Activated effector memory CD4-positive, alpha-beta T cell treated with Interleukin-2 at 50 U/mL for 16 hours (primary cell): ENCODE measurements at places on chromosomes 12 and 14.

GRCh38 chr12:26162905-26163304 lies 32.5 kb upstream of the SSPN start:
- DNase-seq, result no peak

GRCh38 chr12:117498256-117498655 lies 136.8 kb upstream of the NOS1 start:
- DNase-seq, result no peak

GRCh38 chr12:124790650-124791400 lies 72.8 kb downstream of the SCARB1 start:
- no peak for DNase-seq

- no peak for DNase-seq
Measured at GRCh38 chr14:32559048-32559447, 229.9 kb downstream of the AKAP6 start.

GRCh38 chr12:23564451-23565152 lies 384.9 kb downstream of the SOX5 start:
- DNase-seq, result no peak

GRCh38 chr14:58414845-58415244 lies 12.5 kb downstream of the TIMM9 start:
- DNase-seq, result no peak

- peak; percentile 96 for DNase-seq
Measured at GRCh38 chr14:90396341-90397339, at the start of gene CALM1. TSS of gene CALM1 (plus strand) at chr14:90397029. CDS start at chr14:90397231, 202 bp downstream.

- DNase-seq, result no peak
Measured at GRCh38 chr14:32443890-32444661, 115.0 kb downstream of the AKAP6 start.

- DNase-seq, result no peak
Measured at GRCh38 chr12:66269757-66270383, 32.4 kb upstream of the HELB start.

GRCh38 chr14:91352728-91353692 lies 64.6 kb downstream of the CCDC88C start:
- DNase-seq, result no peak

DNA sequence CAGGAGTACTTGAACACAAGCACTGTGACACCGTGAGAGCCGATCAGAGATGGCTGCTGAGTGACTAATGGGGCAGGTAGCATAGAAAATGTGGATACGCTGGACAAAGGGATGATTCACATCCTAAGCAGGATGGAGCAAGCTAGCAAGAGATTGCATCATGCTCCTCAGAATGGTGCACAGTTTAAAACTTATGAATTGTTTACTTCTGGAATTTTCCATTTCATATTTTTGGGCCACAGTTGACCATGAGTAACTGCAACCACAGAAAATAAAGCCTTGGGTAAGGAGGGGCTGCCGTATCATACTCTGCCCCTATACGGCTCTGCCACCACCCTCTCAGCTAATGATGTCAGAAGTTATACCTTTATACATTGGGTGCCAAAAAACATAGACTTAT lies 23.3 kb upstream of the MARK3 start:
- no peak for DNase-seq

DNA sequence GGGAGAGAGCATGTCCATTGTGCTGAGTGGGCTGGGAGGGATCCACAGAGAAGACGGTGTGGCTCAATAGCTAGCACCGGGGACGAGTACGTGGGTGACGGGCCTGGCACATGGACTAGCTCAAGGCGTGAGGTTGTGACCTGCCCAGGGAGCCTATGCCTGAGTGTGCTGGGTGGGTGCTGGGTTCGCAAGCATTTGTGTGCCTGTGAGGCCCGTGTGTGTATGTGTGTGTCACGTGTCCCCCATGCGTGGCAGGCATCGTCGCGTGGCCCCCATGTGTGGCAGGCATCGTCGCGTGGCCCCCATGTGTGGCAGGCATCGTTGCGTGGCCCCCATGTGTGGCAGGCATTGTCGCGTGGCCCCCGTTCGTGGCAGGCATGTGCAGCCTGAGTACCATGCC lies 109.2 kb downstream of the TMEM121 start:
- no peak for DNase-seq

DNA sequence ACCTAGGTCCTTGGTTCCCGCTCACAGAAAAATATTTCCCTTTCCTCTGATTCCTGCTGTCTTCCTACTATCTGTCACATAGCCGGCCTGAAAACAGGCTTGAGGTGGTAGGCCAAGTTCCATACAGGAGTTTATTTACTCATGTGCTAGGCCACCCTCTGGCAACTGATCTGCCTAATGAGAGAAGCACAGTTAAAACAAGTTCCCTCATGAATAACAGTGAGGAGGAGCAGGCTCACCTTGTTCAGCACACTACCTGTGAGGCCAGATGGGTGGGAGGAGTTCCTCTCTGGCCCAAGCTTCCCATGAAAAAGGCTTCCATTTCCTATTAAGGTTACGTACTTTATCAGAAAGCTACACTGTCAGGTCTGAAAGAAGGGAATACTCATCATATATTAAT lies 206.0 kb downstream of the MYRFL start:
- no peak for DNase-seq

GRCh38 chr12:93153321-93153720 lies 224.2 kb upstream of the EEA1 start:
- no peak for DNase-seq

- peak; percentile 24 for DNase-seq
Measured at GRCh38 chr14:63388766-63389431, 70.2 kb upstream of the GPHB5 start.

GRCh38 chr12:62642486-62642885 lies 175.9 kb downstream of the MON2 start:
- no peak for DNase-seq

DNA sequence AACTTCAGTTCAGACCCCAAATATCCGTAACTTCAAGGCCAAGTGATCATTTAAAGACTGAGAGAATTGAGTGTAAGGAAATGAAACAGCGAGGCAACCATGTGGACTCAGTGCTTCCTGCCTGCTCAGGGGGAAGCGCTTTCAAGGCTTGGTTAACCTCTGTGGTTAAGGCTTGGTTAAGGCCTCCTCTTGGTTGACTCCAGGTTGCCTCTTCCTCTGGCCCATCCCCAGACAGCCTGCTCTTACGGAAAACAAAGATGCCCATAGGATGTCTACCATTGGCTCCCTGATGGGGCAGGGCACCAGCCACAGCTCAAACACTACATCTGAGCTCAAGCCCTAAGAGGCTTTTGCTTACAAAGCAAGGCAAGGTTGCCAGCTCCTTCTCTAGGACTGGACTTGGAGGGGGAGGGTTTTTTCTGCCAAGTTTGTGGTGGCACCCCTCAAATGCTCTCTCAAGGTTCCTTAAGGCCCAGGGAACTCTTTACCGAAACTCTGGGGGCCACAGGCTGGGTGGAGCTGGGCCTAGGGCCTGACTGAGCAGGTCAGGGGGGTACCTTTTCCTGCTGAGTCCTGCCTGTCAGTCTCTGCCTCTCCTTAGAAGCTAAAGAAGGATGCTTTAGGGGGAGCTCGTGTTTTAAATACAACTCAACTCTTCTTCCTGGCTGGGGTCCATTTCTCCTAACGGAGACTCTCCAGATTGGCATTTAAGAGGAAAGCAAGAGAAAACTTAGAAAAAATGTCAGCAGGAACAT lies 13.7 kb downstream of the COL2A1 start:
- peak; percentile 24 for DNase-seq

- DNase-seq, result no peak
Measured at GRCh38 chr12:12171991-12172511, 94.8 kb downstream of the LRP6 start.

GRCh38 chr12:57694459-57695019 lies 607 bp downstream of the OS9 start:
- DNase-seq, result no peak

- no peak for DNase-seq
Measured at GRCh38 chr14:20687362-20688166, 1.0 kb upstream of the ANG start.

DNA sequence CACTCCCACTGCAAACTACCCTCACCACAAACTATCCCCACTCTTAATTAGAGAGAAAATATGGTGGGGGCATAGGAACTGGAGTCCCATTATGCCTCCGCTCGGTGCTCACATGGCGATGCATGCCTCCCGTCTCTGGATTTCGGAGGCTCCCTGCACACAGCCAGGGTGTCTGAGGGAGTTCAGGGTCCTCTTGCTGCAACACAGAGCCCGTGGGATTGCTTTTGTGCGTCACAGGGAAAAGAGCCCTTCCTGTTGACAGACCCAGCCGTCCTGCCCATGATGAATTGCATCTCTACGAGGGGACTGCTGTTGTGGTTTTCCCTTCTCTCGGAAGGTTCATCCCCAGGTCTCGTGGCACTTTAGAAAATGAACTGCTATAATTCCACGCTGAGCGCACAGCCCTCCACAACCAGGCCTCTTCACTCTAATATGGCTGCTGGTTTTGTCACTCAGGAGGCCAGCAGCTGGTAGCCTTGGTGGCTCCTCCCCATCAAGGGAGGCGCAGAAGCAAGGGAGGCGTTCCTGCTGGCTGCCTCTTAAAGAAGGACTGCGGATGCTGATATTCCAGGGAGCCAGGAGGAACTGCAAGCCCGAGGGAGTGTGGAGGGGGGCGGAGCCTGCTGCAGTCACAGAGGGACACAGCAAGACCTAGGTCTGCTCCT lies 158.0 kb downstream of the KCNA5 start:
- no peak for DNase-seq

DNA sequence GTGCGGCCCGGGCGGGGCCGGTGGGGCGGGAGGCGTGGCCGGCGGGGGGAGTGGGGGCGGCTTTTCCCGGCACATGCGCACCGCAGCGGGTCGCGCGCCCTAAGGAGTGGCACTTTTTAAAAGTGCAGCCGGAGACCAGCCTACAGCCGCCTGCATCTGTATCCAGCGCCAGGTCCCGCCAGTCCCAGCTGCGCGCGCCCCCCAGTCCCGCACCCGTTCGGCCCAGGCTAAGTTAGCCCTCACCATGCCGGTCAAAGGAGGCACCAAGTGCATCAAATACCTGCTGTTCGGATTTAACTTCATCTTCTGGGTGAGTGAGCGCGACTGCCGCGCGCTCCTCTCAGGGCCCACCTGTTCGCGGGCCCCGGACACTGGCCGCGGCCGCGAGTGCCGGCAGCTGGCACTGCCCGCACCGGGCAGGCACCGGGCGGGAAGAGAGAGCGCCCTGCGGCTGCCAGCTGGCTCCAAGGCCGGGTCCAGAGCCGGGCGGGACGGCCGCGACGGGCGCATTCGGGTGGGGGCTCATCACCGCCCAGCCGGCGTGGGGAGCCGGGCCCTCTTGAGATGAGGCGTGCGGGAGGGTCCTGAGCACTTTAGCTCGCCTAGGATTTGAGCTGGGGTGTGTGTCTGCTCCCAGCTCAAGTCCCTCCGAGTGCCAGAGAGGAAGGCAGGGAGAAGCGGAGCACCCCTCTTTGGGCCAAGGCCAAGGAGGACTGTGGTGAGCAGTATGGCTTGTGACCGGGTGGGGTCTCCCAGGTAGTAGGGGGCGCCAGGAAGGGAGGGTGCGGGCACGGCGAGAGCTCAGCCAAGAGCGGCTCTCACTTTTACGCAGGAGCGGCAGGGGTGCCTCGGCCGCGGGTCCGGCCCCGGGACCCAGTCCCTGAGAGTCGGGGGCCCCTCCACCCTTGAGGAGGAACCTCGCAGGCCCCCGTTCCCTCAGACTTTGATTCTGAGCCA lies at the start of gene CD9:
TSS of gene CD9 (plus strand) at position 145 of the 957 bp plus-strand sequence. CDS start at position 245, 100 bp downstream.
- DNase-seq, result no peak

DNA sequence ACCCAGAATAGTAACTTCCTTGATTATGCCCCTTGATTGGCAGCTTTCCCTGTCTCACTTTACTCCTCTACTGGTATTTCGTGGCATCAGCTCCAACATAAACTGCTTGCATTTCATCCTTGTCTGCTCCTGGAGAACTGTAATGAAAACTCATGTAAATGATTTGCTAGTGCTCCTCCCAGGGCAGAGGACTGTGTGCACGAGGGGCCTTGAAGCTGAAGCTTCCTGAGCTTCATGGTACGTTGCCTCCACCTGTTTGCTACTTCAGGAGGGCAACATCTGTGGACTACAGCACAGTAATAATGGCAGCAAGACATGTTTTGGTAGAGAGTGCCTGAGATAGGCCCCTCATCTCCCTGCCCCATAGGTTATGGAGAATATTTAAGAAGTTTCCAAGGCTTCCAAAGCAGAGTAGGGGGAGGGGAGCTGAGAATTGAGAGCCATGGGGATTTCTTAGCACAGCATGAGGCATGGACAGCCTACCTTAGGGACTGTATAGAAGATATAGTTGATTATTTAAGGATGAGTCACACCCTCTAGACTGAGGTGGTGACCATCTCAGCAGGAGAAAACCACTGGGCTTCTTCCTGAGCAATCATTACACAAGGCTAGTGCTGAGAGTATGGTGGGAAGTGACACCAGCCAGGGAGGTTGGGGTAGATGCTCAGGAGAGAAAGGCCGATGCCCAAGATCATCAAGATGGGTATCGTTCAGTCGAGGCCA lies 29.5 kb downstream of the CCDC198 start:
- no peak for DNase-seq

DNA sequence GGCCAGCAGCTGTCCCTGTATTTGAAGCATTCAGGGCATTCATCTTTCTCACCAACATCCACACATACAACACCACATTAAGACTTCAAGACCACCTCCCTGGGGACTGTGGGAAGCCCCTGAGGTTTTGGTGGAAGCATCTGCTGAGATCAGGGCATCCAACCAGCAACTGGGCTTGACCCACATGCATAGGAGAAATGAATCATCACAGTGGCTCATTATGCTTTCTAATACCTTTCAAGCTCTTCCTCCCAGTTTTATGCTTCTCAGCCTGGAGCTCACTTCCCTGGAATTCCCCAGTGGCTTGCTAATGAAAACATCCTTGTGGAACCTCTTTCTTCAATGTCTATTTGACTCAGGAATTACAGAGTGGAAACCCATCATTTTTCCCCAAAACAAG lies 21.4 kb upstream of the CMKLR1 start:
- DNase-seq, result no peak

GRCh38 chr12:69993433-69993832 lies 168.4 kb downstream of the MYRFL start:
- no peak for DNase-seq

DNA sequence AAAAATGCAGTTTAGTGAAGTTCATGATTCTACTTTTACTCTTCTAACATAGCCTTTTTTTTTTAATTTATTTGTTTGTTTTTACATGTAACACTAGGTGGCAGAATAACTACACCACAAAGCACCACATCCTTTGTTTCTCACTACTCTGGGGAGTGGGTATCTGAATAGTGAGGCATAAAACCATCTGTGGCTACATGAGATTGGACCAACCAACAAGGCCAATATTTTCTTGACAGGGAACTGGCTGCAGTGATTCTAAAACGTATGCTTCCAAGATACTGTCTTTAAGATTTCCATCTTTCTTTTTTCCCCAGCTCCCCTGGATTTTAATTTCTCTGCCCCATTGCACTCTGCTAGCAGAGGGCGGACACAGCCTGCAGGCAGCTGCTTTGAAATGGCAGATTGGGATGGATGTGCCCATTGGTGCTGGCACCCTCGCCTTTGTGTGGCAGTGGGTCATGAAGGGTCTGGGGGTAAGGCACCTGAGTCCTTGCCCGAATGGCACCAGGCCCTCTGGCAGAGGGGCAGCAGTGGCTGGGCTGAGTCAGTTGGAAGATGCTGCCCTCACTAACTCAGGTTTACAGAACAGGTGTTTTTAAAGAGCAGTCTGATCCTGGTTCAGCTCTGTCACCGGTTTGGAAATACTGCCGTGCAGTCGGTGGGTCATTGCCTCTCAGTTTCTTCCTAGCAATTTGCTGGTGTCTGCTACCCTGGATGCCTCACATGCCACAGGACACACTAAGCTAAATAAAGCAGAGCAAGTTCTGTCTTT lies 429.1 kb downstream of the RAD51B start:
- no peak for DNase-seq
